ENCODE measurements at places on chromosomes 1 and 21. TPM values are rescaled to one million over a fixed set of nuclear protein-coding genes. Genes with fewer than 3 reads are reported as not detected.

GRCh38 chr21:31898933-31899630, 26.3 kb downstream of the HUNK start:
- H3K4me3 ChIP-seq, result no peak overlapping the region
- no peaks in the 10 kb centered on the region for H3K4me1 ChIP-seq
- no peaks in the 10 kb centered on the region for H3K36me3 ChIP-seq

GRCh38 chr21:37582590-37582989, 216.0 kb downstream of the DYRK1A start:
- no peaks in the 10 kb centered on the region for H3K4me1 ChIP-seq
- no peaks in the 10 kb centered on the region for H3K36me3 ChIP-seq
- H3K27me3 ChIP-seq, result no peaks in the 10 kb centered on the region
- H3K27ac ChIP-seq, result no peak overlapping the region
- H3K4me3 ChIP-seq, result no peak overlapping the region

DNA sequence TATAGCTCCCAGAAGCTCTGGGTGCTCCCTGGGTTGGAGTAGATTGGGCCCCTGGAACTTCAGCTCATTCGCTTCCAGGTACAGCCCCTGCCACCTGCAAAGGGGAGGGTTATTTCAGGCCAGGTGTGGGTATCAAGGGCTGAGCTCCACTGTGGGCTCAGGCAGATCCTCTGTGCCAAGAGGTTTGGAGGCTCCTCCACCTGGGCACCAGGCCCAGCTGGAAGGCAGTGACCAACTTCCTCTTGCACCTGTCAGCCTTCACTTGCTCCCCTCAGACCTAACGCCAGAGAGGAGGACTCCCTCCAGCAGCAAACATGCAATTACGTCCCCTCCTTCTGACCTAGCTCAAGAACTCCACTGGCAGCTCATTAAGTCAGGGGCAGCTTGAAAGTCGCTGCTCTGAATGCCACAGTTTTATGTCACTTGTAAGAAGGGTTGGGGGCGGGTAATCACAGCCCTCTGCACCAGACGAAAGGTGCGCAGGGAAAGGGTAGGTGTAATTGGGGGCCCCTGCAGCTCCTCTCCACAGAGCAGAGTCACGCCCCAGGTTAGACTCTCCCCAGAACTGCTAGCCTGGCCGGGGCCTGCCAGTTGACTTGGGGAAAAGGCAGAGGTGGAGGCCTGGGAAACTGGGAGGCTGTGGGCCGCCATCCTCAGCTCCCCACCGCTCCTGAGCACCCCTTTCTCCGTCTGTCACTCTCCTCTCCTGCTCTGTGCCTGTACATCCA, 125.0 kb upstream of the TMPRSS2 start:
- no peak for DNase-seq
- no peaks in the 10 kb centered on the region for H3K4me1 ChIP-seq
- no peak overlapping the region for H3K27ac ChIP-seq
- no peak overlapping the region for H3K4me3 ChIP-seq
- H3K36me3 ChIP-seq, result no peaks in the 10 kb centered on the region

The PRRX1 gene
- 30.1 TPM for total RNA-seq

Data from lower lobe of right lung (tissue), 2 donors.